ENCODE measurements at places on chromosomes 7 and 10. TPM values are rescaled to one million over a fixed set of nuclear protein-coding genes. Genes with fewer than 3 reads are reported as not detected.

Gene DNAJC2
- 25.9 TPM for total RNA-seq

- no peak overlapping the region for H3K27ac ChIP-seq
- no peak overlapping the region for H3K4me3 ChIP-seq
- DNase-seq = no peak
- H3K36me3 ChIP-seq = no peaks in the 10 kb centered on the region
Observed at GRCh38 chr7:71925663-71926062, 486.5 kb downstream of the CALN1 start.

DNA sequence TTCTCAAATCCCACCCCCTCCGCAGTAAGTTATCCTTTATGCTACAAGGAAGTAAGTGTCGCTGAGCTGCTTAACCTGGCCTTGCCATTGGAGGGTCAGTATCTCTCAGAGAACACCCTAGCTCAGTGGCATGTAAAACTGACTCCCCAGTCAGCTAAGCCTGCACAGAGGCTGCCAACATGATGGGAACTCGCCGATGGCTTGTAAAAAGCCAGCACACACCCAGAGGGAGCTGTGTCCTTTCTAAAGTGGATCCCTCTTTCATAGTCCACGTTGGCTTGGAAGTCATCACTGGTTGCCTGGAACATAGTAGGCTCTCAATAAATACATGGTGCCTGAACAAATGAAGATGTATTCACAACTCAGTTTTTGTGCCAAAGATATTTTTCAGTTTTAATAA, 249.1 kb upstream of the YAE1 start:
- H3K4me1 ChIP-seq = no peaks in the 10 kb centered on the region
- H3K36me3 ChIP-seq = no peaks in the 10 kb centered on the region
- H3K4me3 ChIP-seq = no peak overlapping the region
- H3K27ac ChIP-seq = no peak overlapping the region

- H3K27ac ChIP-seq = no peak overlapping the region
- peaks cover 95% of the 10 kb centered on the region for H3K36me3 ChIP-seq
- no peaks in the 10 kb centered on the region for H3K4me1 ChIP-seq
- no peaks in the 10 kb centered on the region for H3K27me3 ChIP-seq
- no peak overlapping the region for H3K4me3 ChIP-seq
Observed at GRCh38 chr7:98984126-98984525, 105.8 kb downstream of the TRRAP start.

Gene AMZ1
- not detected for total RNA-seq

- no peaks in the 10 kb centered on the region for H3K4me1 ChIP-seq
- no peaks in the 10 kb centered on the region for H3K36me3 ChIP-seq
- no peak for DNase-seq
- no peak overlapping the region for H3K4me3 ChIP-seq
Observed at GRCh38 chr7:22934023-22934422, 79.9 kb downstream of the HYCC1 start.

DNA sequence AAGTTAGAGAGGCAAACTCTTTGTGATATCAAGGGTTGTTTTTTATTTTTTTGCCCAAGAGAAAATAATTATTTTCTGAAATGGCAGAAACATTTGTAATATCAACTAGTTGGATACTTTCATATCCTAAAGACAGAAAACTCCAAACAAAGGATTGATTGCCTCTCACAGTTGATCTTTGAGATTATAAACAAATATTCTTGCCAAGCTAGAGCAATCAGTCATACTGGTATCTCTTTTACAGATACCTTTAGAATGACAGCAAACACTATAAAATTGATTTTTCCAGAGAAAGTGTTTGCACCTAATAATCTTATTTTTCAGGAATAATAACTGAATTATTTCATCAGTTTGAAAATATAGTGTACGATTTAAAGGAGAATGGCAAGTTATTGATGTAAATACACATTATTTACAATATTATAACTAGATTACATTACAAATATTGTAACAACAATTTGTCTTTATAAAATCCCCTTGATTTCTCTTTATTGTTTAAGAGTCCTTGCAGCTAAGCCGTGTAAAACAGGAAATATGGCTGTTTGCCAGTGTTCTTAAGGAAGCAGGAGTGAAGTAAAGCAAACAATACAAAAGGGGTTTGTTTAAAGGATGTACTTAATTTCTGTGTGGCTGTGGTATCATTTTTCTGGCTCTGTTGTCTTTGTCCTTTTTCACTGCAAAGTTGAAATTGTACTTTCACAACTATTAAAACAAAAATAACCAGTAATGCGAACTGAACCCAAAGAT, 58.4 kb downstream of the MAPK8 start:
- H3K4me3 ChIP-seq = no peak overlapping the region
- no peak overlapping the region for H3K27ac ChIP-seq
- no peaks in the 10 kb centered on the region for H3K27me3 ChIP-seq
- no peaks in the 10 kb centered on the region for H3K36me3 ChIP-seq
- no peak for DNase-seq
- H3K4me1 ChIP-seq = peaks cover 26% of the 10 kb centered on the region

Gene GRID2IP
- total RNA-seq = not detected

- H3K27ac ChIP-seq = peak overlapping the region; percentile 100
- DNase-seq = peak; percentile 43
- peak overlapping the region; percentile 71 for H3K4me3 ChIP-seq
- H3K36me3 ChIP-seq = peaks cover 28% of the 10 kb centered on the region
Observed at GRCh38 chr7:105014693-105015389, 836 bp downstream of the KMT2E start.

Gene MSMB
- total RNA-seq = not detected

- peaks cover 71% of the 10 kb centered on the region for H3K27me3 ChIP-seq
- peak; percentile 17 for DNase-seq
- no peak overlapping the region for H3K27ac ChIP-seq
- H3K36me3 ChIP-seq = no peaks in the 10 kb centered on the region
- H3K4me1 ChIP-seq = peaks cover 13% of the 10 kb centered on the region
- H3K4me3 ChIP-seq = no peak overlapping the region
Observed at GRCh38 chr7:117871778-117872538, 1.3 kb downstream of the CTTNBP2 start.

Gene CDC123
- 82.8 TPM for total RNA-seq

- H3K36me3 ChIP-seq = no peaks in the 10 kb centered on the region
- H3K27me3 ChIP-seq = no peaks in the 10 kb centered on the region
- H3K4me1 ChIP-seq = peaks cover 22% of the 10 kb centered on the region
Observed at GRCh38 chr7:47721670-47722069, 139.8 kb upstream of the TNS3 start.

Gene IFIT3
- 12.9 TPM for total RNA-seq

GRCh38 chr10:57014758-57015157, 653.7 kb upstream of the ZWINT start:
- H3K27me3 ChIP-seq = no peaks in the 10 kb centered on the region
- DNase-seq = no peak
- H3K36me3 ChIP-seq = no peaks in the 10 kb centered on the region
